CD4-positive, alpha-beta memory T cell (primary cell): ENCODE measurements at places on chromosomes 2 and 18. TPM values are rescaled to one million over a fixed set of nuclear protein-coding genes. Genes with fewer than 3 reads are reported as not detected.

The UBE2E3 gene
- total RNA-seq, result 27.0 TPM

The IL1RN gene
- total RNA-seq, result 2.4 TPM

The MAP3K19 gene
- total RNA-seq, result not detected

The IFIH1 gene
- 31.2 TPM for total RNA-seq

The AQP4 gene
- total RNA-seq, result not detected
